ENCODE measurements at places on chromosomes 2 and 18.
A peak's percentile ranks its signal among the peaks of the same experiment; 100 is the strongest.

DNA sequence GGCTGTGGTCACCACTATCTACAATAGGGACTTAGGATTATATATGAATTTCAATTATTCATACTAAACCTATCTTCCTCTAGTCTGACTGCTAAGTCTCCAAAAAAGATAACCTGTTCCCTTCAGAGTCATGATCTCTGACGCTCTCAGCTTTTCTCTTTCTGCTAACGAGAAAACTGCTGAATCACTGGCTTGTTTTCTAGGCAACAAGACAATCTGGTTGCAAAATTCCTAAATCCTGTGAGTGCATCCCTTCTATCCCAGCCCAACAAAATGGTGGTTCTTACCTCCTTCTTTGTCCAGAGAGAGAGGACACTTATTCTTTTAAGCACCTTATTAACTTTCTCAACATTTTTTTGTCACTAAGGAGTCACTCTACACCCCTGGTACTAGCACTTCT lies 312.3 kb upstream of the PKDCC start:
- DNase-seq, result no peak

DNA sequence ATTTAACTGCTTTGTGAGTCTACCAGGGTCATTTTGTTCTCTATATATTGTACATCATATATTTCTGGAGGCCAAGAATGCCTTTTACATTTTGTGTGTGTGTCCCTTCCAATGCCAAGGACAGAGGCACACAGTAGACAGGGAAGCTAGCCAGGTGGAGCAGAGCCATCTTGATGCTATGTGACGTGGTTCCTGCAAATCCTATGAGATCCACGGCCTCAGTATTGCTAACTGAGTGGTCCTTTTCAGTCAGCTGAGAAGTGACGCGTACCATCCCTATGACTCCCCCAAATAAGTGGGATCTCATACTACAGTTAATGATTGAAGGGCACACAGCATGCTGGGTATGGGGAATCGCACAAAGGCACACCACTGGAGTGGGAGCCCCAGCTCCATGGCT lies 27.3 kb downstream of the CCDC141 start:
- no peak for DNase-seq

DNA sequence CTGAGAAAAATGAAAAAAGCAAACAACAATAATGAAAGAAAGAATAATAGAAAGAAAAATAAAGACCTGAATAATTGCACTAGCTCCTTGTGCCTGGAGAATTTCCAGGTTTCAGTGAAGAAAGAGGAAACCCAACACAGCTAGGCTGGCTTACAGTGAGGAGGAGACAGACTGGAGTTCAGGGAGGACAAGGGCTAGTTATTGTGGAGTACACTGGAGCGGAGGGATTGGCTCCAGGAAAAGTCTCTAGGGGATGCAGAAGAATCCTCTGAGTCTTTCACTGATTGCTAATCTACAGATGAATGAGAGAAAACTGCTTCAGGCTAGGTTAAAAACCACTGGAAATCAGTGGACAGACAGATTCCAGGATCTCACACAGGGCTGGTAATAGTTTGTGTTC lies 163.6 kb upstream of the RBMS1 start:
- peak; percentile 52 for DNase-seq

DNA sequence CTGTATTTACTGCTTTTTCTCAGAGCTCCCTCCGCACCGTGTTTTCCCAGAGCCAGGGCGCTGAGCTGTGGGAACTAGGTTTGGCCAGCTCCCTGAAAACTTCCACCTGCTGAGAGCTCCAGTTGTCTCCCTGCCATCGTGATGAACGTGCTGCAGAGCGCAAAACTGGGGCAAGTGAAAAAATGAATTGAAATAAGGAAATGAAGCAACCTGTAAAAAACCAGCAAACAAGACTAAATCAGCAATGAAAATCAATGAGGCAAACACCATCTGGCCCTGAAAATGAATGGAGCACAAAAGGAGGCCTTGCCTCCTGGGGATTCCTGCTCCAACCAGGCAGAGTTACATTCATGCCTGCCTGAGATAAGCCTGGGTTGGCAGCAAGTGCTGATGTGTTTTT lies 129.9 kb downstream of the MARCHF4 start:
- no peak for DNase-seq

DNA sequence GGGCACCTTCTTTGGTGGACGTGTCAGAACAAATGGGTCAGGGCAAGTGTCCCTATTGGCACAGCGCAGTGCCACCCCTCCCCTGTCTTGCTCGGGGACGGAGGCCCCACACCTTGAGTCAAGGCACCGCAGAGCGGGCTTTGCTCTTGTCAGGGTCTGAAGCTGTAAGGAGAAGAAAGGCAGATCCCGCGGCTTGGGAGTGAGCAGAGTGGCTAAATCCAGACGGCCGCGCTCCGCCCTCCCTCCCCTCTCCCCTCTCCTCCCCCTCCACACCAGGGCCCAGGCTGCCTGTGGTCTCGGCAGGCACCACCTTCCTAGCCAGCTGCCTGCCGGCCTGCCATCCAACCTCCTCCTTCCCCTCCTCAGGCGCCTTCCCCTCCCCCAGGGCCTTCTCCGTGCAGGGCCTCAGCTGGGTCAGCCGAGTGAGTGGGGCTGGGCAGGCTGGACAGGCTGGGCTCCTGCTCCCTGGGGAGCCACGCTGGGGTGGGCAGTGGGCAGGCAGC lies 25.8 kb downstream of the SPEG start:
- DNase-seq, result peak; percentile 85

- no peak for DNase-seq
Measured at GRCh38 chr2:144115739-144116291, 404.1 kb downstream of the ZEB2 start.

DNA sequence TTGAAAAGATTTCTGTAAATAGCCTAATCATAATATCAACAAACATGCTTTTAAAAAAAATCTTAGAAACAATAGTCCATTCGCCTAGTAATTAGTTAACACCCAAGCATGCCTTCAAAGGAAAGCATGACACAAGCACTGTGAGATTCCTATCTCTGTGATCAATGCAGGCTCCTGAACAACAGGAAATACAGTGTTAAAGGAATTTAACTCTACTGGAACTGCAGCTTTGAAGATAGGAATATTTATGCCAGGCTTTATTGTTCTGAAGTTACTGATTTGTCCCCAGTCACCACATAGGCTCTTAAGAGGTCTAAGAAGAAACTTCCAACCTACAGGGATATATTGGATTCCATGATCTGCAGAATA lies 15.4 kb upstream of the FAM124B start:
- DNase-seq, result no peak

DNA sequence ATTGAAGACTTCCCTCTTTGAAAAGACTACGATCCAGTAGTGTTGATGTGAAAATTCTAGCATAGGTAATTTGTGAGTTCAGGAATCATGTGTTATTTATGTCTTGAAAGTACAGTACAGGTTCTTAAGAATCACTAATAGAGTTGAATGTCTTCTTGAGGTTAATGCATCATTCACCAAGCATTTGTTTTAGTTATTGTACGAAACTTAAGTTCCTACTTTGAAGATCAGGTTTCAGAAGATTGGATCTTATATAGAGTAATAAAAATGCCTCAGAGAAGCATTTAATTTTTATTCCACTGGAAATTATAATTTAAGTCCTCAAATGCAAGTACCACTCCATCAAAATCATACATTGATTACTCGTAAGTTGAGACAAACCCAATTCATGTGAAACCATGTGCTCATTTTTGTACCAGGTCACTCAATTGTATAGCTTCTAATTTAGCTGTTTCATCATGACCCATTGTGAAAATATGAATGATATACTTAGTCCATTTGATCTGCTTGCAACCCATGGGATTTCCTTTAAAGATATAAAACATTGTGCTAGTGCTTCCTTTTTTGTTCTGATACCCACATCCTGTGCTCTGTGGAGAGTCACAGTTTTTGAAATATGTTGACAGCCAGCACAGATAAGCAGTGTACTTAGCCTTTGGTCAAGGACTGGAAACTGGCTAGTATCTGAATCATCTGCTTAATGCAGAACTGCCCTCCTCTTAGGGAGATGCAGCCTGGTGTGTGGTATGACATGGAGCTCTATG lies 22.5 kb upstream of the RAB27B start:
- DNase-seq, result peak; percentile 78

GRCh38 chr2:23414871-23415270 lies 29.9 kb downstream of the KLHL29 start:
- no peak for DNase-seq

DNA sequence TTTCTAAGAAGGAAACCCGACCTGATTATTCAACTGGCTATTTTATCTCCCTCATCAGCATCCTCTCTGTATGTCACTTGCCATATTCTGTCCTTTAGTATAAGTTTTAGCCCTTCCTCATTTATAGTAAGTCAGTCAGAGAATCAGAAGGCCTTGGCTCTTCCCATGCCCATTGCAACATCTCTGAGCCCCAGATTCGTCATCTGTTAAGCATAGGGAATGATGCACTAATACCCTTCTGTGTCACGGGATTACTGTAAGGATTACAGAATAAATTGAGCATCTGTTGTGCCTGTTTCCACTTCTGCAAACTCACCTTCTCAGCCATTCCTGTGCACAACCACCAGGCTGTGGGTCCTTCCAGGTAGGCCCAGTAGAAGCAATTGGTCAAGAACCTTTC lies 258.1 kb upstream of the RAB12 start:
- DNase-seq, result no peak

DNA sequence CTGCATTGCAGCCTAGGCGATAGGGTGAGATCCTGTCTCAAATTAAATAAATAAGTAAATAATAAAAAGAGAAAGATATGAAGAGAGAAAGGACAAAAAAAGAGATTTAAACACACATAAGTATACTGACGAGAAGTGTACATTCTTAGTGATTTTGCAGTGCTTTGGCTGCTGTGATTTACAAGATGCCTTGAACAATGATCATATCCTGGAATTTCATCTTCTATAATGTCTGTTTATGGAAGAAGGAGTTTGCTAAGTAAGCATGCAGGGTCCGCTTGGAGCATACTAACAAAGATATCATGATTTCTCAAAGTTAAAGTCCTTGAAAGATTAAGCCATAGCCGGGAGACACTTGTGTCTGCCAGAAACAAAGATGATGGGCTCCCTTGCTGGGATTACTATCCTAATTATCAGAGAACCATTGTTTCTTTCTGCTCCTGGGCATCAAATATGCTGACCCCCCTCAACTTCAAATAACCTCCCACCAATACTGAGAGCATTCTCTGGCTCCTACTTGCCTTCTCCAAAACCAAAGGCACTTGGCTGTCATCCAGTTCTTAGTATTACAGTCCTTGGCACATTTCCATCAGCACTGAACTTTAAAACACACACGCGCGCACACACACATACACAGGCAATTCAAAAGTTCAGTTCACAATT lies 47.5 kb upstream of the STAM2 start:
- DNase-seq, result peak; percentile 92

DNA sequence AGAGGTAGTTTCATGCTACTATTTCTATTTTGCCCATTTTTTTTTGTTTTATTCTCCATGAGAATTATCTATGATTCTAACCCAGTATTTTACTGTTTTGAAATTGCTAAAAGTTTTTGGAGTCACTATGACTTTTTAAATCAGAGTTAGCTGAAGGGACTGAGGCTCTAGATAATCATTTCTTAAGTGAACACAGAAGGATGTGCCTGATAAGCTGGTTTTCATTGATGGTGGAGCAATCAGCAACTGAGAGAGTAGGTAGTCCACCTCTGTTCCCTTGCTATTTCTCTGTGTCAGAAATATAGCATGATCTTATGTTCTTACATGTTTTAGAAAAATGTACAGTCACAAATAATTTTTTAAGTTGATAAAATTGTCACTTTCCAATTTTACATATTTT lies 59.4 kb downstream of the CCDC138 start:
- DNase-seq, result no peak

DNA sequence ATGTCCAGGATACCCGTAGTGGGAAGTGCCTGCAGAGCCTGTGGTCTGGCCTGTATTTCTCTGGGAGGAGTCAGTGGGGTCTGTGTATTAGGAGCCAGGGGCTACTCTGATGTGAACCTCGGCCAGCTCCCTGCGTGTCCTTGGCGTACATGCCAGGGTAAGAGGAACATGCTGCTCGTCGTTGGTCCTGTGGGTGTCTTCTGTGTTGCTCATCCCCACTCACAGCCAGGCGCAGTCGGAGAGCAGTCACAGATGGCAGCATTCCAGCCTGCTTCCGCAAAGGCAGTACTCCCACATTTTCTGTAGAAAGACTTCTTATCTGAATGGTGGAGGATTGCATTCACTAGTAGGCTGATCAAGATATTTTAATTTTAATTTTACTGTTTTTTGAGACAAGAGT lies 84.9 kb downstream of the DGKD start:
- DNase-seq, result no peak

GRCh38 chr2:239260546-239261327 lies 140.1 kb downstream of the HDAC4 start:
- DNase-seq, result no peak

GRCh38 chr2:139175510-139175909 lies 395.3 kb upstream of the NXPH2 start:
- no peak for DNase-seq

GRCh38 chr2:49931241-49931640 lies 776.9 kb upstream of the FSHR start:
- no peak for DNase-seq

GRCh38 chr2:236863729-236864126 lies 222.0 kb upstream of the COPS8 start:
- DNase-seq, result no peak

GRCh38 chr2:111986116-111986900 lies 68.8 kb upstream of the TMEM87B start:
- no peak for DNase-seq

- no peak for DNase-seq
Measured at GRCh38 chr2:213691351-213691750, 407.1 kb downstream of the SPAG16 start.
